ENCODE measurements at places on chromosomes 3 and 15. TPM values are rescaled to one million over a fixed set of nuclear protein-coding genes. Genes with fewer than 3 reads are reported as not detected.

The VWA5B2 gene
- 0.44 TPM for total RNA-seq

The MAP1A gene
- 0.96 TPM for total RNA-seq

The GPD1L gene
- 19.6 TPM for total RNA-seq

The DLEC1 gene
- not detected for total RNA-seq

The TAMM41 gene
- 30.7 TPM for total RNA-seq

The TMEM207 gene
- not detected for total RNA-seq

The ADAMTS17 gene
- total RNA-seq, result not detected

The LMAN1L gene
- total RNA-seq, result not detected

The GOLIM4 gene
- total RNA-seq, result 18.9 TPM

The CD96 gene
- not detected for total RNA-seq

The MTFMT gene
- total RNA-seq, result 27.4 TPM

The CCDC71 gene
- total RNA-seq, result 14.9 TPM

The PODXL2 gene
- total RNA-seq, result 10.3 TPM

The SLC12A8 gene
- 1.6 TPM for total RNA-seq

The MORC1 gene
- not detected for total RNA-seq

The DAZL gene
- total RNA-seq, result not detected

The CCR2 gene
- total RNA-seq, result not detected

The PAK6 gene
- 0.87 TPM for total RNA-seq

The ZPLD1 gene
- 0.08 TPM for total RNA-seq

The PRR20G gene
- 0.14 TPM for total RNA-seq

The SLC15A2 gene
- total RNA-seq, result 0.08 TPM

The ABHD17C gene
- 35.2 TPM for total RNA-seq

The ATP13A5 gene
- total RNA-seq, result not detected

The UBA3 gene
- total RNA-seq, result 33.2 TPM

The HGD gene
- 17.6 TPM for total RNA-seq

The PTPRG gene
- 2.8 TPM for total RNA-seq

The TRPC1 gene
- 8.1 TPM for total RNA-seq

The C2CD4A gene
- not detected for total RNA-seq

The COL6A5 gene
- total RNA-seq, result not detected

The SLC9C1 gene
- not detected for total RNA-seq

The ITGA11 gene
- total RNA-seq, result 4.9 TPM

The SHF gene
- 0.69 TPM for total RNA-seq

All from A549 treated with RU486 at 1 μM for 4 hours (cell line).